Ovary (tissue), 10 donors: ENCODE measurements at places on chromosomes 7 and 10.

- no peak for DNase-seq
These were observed 380.2 kb downstream of the EXOC4 start for GRCh38 chr7:133633055-133633454.

DNA sequence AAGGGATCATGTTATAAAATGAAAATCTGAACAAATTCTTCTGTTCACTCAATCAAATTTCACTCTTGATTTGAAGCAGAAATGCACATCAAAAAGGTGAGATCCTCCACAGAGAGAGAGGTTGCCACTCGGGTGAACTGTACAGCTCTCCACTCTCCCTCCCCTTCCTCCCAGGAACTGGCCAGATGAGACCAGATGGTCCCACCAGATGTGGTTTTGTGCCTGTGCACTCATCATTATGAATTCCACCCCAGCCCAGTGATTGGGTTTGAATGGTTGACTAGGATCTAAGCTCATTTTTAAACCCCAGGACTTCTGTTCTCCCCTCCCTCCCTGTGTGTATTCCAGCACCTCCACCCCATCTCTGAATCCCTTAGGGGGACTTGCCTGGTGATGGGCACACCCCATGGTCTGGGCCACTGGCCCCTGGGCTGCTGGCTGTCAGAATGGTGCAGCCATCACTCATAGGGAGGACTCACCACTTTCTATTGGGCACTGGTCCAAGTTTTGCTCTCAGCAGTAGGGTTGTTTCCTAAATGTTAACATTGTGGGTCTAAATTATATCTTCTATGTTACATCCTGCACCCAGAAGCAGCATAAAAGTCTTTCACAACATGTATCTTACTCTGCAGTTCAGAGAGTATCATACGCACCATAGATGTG is 393.1 kb downstream of the TNS3 start:
- DNase-seq = no peak

DNA sequence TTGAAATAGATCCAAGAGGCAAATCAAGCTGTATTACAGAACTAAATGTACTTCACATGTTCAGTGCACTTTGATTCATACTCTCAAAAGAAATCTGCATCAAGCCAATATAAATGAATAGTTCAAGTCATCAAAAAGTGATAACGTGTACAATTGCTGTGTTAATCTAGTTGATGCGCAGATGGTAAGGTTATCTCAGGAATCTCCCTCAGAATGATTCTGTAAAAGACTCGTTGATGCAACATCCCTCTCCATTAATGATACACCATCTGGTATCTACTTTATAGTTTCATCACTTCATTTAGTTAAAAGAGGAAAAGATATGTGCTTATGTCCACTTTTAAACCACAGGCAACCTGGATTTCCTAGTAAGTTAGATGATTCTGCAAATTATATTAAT is 200.6 kb downstream of the CHCHD3 start:
- DNase-seq = no peak

- DNase-seq = no peak
These were observed 33.3 kb downstream of the CDK14 start for GRCh38 chr7:90629297-90629918.

- no peak for DNase-seq
These were observed 22.7 kb downstream of the MCMBP start for GRCh38 chr10:119849944-119850343.

DNA sequence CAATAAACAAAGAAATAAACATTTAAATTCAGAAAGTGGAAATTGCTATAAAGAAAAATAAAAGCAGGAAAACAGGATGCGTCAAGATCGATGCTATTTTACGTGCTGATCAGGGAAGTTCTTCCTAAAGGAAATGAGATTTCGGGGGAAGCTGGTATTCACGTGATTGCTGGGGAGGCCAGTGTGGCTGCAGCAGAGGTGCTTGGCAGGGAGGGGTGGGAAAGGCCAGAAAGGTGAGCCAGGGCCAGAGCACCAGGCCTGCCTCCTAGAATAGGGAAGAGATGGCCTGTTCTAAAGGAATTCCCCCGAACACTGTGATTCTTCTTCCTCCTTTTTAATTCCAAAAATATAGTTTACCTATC is 923 bp upstream of the CREB3L2 start:
- DNase-seq = no peak

DNA sequence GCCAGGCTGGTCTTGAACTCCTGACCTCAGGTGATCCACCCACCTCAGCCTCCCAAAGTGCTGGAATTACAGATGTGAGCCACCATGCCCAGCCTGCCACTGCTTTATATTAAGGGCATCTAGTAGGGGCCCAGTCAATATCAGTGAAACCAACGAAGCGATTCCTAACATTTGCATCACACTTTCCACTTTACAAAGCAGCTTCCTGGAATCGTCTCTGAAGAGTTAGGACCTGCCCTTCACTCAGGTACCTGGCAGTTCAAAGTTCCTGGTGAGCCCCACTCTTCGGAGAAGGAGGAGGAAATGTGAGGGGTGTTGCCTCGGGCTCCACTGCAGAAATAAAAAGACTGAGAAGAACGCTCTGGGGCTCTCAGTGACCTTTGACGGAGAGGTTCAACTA is 31.1 kb upstream of the EZH2 start:
- no peak for DNase-seq

- no peak for DNase-seq
These were observed 341.0 kb downstream of the GALNT17 start for GRCh38 chr7:71472962-71473361.

DNA sequence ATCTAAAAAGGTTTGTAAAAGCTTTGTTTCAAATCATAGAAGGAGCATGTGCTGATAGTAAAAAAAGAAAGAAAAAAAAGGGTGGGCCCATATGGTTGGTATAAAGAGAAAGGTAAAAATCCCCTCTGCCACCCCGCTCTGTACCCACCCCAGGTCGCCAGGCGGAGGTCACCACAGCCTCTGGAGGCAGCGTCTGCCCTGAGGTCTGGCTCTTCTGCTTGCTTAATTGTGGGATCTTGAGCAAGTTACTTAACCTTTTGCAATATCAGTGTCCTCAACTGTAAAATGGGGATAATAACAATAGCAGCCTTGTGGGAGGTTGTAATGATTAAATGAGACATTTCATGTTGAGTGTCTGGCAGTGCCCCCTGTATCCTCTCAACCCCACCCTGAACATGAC is 10.7 kb upstream of the PCBD1 start:
- DNase-seq = no peak

DNA sequence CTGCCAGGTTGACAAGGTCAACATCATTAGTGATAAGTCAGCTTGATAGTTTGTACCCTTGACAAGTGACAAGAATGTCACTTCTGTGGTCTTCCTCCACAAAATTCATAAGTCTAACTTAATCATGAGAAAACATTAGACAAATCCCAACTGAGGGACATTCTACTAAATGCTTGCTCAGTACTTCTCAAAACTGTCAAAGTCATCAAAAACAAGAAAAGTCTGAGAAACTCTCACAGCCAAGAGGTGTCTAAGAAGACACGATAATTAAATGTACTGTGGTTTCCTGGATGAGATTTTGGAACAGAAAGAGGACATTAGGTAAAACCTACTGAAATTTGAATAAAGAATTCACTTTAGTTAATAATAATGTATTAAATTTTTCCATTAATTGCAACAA is 29.8 kb upstream of the SLC16A12 start:
- DNase-seq = no peak

DNA sequence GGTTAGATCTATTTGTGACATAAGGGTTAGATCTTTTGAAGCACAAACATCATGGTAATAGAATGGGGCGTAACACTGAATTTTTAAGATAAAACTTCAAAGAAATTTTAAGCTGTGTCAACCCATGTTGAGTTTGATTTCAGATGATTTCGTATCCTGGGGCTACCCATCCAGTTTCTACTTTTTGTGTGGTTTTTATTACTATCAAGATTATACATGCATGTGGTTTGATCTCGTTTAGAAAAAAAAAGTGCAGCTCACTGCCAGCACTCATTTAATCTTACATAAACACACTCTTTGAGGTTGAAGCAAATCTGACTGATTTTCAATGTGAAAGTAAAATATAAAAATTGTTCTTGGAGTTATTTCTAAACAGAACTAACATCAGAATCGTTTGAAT is 140.8 kb upstream of the GRB10 start:
- no peak for DNase-seq

- DNase-seq = no peak
These were observed 1.9 kb upstream of the SGMS1 start for GRCh38 chr10:50625649-50626132.

DNA sequence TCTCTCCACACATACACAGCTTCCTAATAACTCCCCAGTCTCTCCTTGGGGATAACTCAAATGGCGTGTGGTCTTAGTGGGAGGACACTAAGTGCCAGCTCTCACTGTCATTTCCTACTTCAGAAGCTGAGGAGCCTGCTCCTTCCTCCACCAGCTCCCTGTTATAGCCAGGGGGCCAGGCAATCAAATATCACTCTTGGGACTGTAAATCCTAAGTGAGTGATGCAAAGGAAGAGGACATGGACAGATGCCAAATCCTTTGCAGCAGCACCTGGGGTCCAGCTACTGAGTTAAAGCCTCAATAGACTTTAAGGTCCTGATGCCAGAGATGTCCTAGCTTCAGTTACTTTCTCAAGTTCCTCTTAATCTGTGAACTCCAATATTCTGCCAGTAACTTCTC is 34.1 kb downstream of the SEM1 start:
- DNase-seq = no peak

DNA sequence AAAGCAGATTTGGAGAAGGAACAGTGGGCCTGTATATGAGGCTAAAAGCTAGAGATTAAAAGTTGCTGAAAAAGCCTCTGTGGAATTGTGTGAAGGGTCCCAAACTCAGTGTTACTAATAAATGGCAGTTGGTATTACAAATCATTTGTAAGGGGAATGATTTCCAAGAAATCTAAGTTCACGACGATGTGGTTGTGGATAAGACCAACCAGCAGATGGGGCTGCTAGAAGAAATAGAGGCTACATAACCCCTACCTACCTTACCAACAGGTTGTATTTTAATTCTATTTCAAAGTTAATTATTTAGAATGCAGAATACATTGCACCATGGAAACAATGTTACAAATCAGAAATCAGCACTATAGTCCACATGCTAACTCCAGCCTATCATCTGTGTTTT is 377.1 kb downstream of the HPSE2 start:
- DNase-seq = no peak

- DNase-seq = no peak
These were observed 191.5 kb upstream of the CELF2 start for GRCh38 chr10:10826125-10826524.

GRCh38 chr7:133077394-133077793 is 4.5 kb downstream of the CHCHD3 start:
- DNase-seq = no peak

DNA sequence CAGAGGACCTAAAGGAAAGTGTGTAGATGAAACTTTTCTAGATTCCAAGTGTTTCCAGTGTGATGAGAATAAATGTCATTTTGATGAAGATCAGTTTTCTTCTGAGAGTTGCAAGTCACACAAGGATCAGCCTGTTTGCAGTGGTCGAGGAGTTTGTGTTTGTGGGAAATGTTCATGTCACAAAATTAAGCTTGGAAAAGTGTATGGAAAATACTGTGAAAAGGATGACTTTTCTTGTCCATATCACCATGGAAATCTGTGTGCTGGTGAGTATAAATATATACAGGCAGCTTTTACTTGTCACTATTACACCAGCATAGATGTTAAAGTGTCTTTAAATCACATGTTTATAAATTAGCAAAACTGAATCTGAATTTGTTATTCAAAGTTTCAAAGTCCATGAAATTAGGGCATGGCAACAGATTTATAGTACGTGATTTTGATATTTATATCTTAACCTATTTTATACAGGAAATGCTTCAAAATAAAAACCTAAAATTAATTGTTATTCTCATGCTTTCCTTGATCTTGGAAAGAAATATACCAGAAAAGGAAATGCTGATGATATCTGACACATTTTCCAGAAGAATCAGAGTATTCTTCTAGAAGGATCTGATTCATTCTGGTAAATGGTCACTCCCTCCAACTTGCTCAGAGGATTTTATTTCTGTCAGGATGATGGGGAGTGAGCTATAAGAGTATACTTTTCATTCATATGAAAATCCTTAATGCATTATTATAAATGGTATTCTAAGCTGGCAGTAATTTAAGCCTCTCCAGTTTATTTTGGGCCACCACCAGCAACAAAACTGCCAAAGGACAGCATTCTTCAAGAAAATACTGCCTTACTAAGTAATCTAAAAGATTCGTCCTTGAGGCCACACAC is 71.4 kb downstream of the ITGB8 start:
- DNase-seq = no peak

- DNase-seq = peak; percentile 70
These were observed 578 bp downstream of the ZMYND11 start for GRCh38 chr10:135601-136464.

- DNase-seq = no peak
These were observed 8.4 kb upstream of the SEPTIN7 start for GRCh38 chr7:35792472-35792871.

DNA sequence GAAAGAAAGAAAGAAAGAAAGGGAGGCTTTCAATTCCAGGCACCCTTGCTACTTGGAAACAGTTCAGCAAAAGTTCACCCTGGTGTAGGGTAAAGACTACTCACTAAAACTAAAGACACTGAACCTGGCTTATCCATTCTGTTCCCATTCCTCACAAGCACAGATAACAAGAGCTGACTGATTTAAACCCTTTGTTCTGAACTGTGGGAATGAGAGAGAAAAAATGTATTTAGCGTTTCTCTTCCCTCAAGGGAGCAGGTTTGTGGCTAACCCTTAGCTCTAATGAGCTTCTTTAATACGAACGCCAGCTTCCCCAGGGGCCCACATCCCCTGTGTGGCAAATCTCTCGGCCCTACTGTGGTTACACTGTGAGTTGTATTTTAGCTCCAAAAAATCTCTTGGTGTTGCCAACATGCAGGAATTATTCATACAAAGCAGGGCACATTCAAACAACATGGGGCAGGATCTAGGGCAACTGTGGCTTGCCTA is 23.3 kb downstream of the PRTFDC1 start:
- DNase-seq = no peak

DNA sequence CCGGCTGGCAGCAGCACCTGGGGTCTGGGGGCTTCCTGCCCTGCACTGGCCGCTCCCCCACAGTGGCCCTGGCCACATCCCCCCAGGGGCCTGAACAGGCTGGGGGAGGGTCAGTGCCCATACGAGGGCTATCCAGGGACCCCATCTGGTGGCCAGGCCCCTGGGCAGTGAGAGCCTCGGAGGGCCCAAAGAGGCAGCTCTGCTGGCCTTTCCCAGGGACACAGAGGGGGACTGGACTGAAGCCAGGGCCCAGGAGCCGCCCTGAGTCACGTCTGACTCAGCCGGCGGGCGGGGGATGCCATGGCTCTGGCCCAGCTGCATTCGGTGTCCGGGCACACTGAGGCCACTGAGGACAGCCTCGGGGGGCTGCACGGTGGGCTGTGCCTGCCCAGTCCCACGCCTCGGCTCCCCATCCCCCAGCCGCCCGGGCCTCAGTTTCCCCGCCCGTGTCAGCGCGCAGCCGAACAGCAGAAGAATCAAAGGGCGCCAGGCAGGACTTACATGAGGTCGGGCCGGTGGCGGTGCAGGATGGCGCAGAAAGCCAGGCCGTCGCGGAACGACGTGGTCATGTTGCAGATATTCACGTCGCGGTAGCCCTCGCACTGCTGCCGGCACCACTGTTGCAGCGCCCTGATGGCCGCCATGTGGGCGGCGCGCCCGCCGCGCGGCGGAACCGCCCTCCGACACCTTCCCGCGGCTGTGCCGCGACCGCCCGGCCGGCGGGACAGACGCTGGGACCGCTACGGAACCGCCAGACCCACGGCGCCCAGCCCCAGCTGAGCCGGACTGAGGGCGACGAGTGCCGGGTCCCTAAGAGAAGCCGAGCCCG is at the start of gene MICALL2:
MICALL2 (minus strand) TSS at position 788 of the 829 bp plus-strand sequence; CDS start at position 644, 144 bp downstream.
- peak; percentile 81 for DNase-seq
